BJ (cell line): ENCODE measurements at places on chromosomes 7 and 10.

DNA sequence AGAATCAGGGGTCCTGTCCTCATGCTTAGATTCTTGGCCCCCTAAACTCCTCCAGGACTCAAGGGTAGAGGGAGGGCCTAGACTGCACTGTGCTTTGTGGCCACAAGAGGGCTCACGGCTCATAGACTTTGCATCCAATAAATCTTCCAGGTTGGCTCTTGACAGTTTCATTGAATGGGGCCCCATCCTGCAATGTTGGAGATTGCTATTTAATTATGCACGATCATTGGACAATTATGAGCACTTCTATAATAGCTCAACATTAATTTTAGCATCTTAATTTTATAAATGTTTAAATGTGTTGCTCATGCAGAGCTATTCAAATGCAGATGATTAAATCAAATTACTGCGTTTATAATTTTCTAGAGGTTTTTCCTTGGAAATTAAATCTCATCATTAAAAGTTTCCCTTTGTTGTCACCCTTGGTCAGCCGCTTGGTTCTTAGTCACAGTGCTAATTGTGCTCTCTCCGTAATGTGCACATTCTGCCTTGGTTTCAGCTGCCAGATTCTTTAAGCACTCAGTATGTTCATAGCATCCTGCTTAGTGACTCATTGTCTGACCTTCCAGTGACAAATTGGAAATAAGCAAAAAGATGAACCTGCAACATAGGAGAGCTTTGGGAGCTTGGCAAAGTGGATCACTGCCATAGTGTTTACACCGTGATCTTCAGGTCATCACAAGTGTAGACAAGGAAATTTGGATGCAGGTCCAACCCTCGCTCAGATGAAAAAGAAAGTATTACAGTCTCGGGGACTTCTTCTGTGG is 33.4 kb upstream of the PLPP4 start:
- no peak for DNase-seq

DNA sequence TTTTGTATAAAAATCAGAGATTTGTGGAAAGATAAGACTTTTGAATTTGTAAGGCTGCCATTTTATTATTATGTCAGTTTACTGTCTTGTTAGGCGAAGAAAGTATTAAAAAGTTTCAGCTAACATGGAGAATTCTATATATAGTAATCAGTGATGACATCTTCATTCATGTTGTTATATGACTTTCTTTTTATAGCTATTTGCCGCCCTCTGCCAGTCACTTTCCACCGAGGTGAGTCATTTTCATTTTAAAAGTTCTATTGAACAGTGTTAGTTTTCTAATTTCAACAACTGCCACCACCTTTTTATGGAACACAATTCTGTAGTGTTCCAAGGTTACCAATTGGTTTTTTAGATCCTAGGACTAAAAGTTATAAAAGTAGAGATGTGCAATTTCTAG is 11.8 kb downstream of the CUTC start:
- DNase-seq: no peak

DNA sequence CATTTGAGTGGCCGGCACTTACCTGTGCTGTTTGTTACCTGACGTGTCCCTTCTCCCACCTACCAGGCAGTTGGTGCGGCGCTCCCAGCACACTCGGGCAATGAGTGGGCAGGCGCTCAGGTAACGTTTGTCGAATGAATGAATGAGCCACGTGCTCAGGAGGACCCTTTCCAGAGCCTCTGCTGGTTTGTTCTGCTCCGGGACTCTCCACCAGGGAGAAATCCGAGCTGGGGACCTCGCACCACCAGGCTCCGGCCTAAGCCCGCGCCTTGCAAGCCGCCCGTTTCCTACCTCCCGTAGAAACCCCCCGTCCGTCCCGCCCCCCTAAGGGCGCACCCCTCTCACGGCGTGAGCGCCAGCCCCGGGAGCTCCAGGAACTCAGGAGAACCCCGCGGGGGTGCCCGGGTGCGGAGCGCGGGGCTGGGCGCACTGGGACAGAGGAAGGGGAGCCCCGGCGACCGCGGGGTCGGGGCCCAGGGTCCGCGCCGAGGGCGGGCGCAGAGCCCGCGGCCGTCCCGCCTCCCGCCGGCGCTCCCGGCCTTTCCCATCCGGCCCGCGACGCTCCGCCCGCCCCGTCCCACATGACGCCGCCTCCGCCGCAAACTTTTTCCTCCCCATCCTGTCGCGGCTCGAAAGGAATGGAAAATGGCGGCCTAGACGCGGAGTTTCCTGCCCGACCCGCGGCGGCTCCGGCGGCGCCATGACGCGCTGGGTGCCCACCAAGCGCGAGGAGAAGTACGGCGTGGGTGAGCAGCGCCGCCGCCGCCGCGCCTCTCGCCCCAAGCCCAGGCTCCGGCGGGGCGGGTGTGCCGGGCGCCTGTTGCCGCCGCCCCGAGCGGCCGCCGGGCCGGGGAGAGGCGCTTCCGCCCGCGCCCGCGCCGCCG is at the start of gene DOCK1:
DOCK1 (plus strand) TSS at position 611 of the 884 bp plus-strand sequence; CDS start at position 701, 90 bp downstream.
- no peak for DNase-seq

DNA sequence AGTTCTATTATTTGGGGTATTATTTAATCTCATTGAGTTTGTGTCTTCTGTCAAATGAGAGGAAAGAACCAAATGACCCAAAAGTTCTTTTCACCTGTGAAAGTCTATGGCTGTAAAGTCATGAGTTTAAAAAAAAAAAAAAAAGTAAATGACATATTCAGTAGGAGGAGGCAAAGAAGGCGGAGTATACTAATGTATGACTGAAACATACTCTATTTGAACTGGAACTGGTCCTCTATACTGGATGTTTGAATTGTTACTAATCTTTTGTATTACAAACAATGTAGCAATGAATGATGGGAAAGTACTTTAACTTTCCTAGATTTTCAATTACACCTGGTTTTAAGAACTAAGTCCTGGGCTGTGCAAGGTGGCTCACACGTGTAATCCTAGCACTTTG is 24.9 kb upstream of the GSAP start:
- no peak for DNase-seq

GRCh38 chr7:15652776-15653290 is 33.6 kb downstream of the MEOX2 start:
- no peak for DNase-seq

DNA sequence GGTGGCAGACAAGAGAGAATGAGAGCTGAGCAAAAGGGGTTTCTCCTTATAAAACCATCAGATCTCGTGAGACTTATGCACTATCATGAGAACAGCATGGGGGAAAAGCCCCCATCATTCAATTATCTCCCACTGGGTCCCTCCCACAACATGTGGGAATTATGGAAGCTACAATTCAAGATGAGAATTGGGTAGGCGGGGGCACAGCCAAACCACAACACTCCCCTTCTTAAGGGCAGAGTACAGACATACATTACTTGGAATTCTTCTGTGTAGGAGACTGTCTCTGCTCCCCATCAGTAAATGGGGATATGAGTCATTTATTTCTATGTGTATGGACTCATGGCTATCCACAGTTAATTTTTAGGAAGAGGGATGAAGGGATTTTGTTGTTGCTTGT is 31.2 kb downstream of the FAM171A1 start:
- DNase-seq: no peak

DNA sequence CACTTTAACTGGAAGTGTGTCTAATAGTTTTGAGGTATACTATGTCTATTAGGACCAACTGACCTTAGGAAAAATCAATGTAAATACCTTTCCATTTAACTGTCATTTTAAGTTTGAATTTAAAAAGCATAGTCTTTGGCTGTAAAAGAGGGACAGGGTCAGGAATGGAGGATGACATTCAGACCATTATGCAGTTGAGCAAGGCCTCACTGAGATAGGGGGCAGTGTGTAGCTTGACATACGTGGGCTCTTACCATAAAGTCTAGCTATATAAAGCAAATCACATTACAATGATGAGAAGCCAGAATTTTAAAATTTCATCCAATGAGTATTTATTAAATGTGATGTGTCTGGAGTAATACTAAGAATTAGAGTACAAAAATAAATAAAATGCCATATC is 17.9 kb downstream of the PALS2 start:
- no peak for DNase-seq

GRCh38 chr7:95772298-95772770 is at the start of gene DYNC1I1:
DYNC1I1 (plus strand) TSS chr7:95772554; CDS start chr7:95804730, 32,176 bp downstream.
- no peak for DNase-seq

DNA sequence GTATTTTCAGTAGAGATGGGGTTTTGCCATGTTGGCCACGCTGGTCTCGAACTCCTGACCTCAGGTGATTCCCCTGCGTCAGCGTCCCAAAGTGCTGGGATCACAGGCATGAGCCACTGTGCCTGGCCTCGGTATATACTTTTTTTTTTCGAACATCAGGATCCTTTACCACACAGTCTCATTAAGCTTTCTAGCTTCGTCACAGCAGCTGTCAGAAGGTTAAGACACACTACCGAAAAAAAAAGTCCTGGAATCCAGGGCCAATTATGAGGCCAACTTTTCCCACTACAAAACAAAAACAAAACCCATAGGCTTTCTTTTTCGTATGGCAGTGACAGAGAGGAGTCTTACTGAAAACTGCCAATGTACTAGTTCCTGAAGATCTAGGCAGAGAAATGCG is 30.7 kb downstream of the ZC3HC1 start:
- DNase-seq: no peak

DNA sequence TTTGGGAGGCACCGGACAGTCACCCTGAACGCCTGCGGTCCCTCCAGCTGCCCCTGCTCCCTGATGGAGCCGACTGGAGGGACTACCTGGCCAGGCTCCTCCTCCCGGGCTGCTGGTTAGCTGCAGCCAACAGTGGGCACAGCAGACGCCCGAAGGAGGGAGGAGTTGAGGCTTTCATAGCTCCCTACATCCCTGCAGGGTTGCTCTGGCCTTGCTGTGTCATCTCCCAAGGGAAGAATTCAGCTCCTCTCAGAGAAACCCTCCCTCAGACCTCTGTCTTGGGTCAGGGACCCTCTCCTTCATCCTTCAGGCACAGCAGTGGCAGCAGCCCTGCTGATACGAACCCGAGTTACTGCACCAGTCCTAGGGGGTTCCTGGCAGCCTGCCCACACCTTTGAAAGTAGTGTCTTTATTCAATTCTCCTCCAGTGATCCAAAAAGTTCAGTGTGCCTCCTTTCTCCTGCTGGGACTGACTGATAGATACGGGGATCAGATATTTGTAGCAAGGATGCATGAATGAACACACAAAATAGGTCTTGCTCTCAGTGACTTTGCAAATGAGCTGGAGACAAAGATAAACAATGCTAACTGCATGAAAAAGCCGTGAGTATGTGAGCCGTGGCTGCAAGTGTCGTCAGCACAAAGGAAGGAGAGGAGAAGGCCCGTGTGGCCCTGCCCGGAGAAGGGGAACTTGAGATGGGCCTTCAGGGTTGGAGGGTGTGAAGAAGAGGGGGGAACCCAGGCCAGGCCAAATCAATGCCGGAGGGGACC is 136.6 kb downstream of the PRKAG2 start:
- no peak for DNase-seq

- no peak for DNase-seq
Measured at GRCh38 chr7:157439149-157439548, 102.3 kb downstream of the DNAJB6 start.

DNA sequence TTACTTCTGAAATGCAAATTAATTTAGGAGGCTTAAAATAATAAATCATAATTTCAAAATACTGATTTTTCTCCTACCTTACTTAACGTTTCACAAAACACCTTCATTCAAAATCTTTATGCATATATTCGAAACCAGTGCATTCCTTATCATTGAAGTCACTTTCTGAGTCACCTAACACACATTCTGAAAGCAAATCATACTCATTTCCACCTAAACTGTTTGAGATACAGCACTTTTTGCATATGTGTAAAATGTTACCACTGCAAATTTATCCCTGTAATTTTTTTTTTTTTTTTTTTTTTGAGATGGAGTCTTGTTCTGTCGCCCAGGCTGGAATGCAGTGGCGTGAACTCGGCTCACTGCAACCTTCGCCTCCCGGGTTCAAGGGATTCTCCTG is 15.7 kb downstream of the PPP3CB start:
- DNase-seq: no peak

GRCh38 chr10:25176421-25176968 is 1.7 kb downstream of the GPR158 start:
- no peak for DNase-seq

GRCh38 chr10:44923611-44924010 is 12.5 kb downstream of the TMEM72 start:
- DNase-seq: no peak

GRCh38 chr7:73437621-73438416 is 4.2 kb downstream of the FZD9 start:
- DNase-seq: no peak
